ENCODE measurements at places on chromosomes 6 and 20. TPM values are rescaled to one million over a fixed set of nuclear protein-coding genes. Genes with fewer than 3 reads are reported as not detected.

SYNGAP1 gene
- total RNA-seq = 2.4 TPM

USP49 gene
- total RNA-seq = 2.1 TPM

SLC22A7 gene
- not detected for total RNA-seq

FBXL4 gene
- 9.9 TPM for total RNA-seq

SOD2 gene
- 118 TPM for total RNA-seq

KCNS1 gene
- not detected for total RNA-seq

PACSIN1 gene
- total RNA-seq = not detected

SLC32A1 gene
- total RNA-seq = not detected

FRK gene
- total RNA-seq = 0.79 TPM

MTFR2 gene
- 3.2 TPM for total RNA-seq

GTSF1L gene
- not detected for total RNA-seq

ESF1 gene
- 19.4 TPM for total RNA-seq

MEI4 gene
- total RNA-seq = not detected

ZBTB22 gene
- 22.2 TPM for total RNA-seq
